ENCODE measurements at places on chromosomes 2 and 18.

GRCh38 chr2:206693399-206694137, 24.6 kb downstream of the DYTN start:
- H3K36me3 ChIP-seq: no peaks in the 10 kb centered on the region
- H3K4me3 ChIP-seq: no peak overlapping the region
- no peaks in the 10 kb centered on the region for H3K4me1 ChIP-seq
- no peak for DNase-seq

GRCh38 chr18:43751835-43752234, 474.5 kb upstream of the SYT4 start:
- no peaks in the 10 kb centered on the region for H3K27me3 ChIP-seq
- H3K4me1 ChIP-seq: no peaks in the 10 kb centered on the region
- H3K36me3 ChIP-seq: no peaks in the 10 kb centered on the region
- DNase-seq: no peak
- no peak overlapping the region for H3K4me3 ChIP-seq

DNA sequence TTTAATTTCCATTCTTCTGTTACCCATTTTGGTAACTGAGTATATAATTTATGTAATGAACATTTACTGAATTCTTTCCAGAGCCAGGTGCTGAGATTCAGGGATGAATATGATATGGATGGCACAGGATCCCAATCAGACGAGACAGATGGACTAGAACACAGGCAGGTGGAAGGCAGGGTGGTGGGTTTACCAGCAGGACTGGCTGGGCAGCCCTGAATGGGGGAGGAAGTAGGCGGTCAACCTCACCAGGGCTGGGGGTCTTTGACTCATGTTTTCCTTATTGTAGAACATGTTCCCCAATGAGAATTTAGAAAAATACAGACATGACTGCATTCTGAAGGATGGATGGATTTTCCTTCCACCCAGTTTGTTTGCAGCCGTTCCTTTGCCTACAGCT, 80.3 kb downstream of the CIB4 start:
- no peaks in the 10 kb centered on the region for H3K36me3 ChIP-seq
- H3K27ac ChIP-seq: no peak overlapping the region
- no peak overlapping the region for H3K4me3 ChIP-seq
- peaks cover 69% of the 10 kb centered on the region for H3K27me3 ChIP-seq
- peaks cover 3% of the 10 kb centered on the region for H3K4me1 ChIP-seq
- DNase-seq: no peak

GRCh38 chr2:177273408-177273807, 8.9 kb upstream of the NFE2L2 start:
- H3K27ac ChIP-seq: no peak overlapping the region
- peaks cover 31% of the 10 kb centered on the region for H3K4me1 ChIP-seq
- no peak for DNase-seq
- no peaks in the 10 kb centered on the region for H3K36me3 ChIP-seq

- H3K36me3 ChIP-seq: no peaks in the 10 kb centered on the region
- H3K27ac ChIP-seq: no peak overlapping the region
- no peak overlapping the region for H3K4me3 ChIP-seq
- no peaks in the 10 kb centered on the region for H3K27me3 ChIP-seq
- no peaks in the 10 kb centered on the region for H3K4me1 ChIP-seq
- no peak for DNase-seq
These were observed 8.5 kb upstream of the UNC80 start for GRCh38 chr2:209763106-209763505.

GRCh38 chr2:8674420-8675009, 7.3 kb upstream of the ID2 start:
- H3K4me1 ChIP-seq: peaks cover 21% of the 10 kb centered on the region
- H3K27me3 ChIP-seq: peaks cover 51% of the 10 kb centered on the region
- no peak for DNase-seq
- H3K36me3 ChIP-seq: peaks cover 15% of the 10 kb centered on the region
- no peak overlapping the region for H3K4me3 ChIP-seq

DNA sequence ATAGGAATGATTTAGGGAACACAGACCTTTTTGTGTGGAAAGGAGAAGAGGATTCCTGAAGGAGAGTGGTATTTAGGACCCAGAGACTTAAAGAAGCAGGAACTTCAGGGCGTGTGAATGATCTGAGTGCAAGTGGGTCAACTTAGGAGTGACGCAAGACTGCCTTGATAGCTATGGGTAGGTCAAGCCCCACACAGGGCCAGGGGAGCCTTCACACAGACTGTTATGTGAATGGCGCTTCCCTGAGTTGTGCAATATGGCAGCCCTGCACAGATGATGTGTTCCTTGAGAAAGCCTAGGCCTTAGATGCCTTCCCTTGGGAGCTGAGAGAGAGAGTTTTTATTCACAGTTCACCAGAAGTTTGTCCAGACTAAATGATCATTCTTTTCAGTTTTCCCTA, 47.1 kb upstream of the IGFBP5 start:
- H3K4me1 ChIP-seq: no peaks in the 10 kb centered on the region
- H3K4me3 ChIP-seq: no peak overlapping the region
- peaks cover 5% of the 10 kb centered on the region for H3K27me3 ChIP-seq
- no peak for DNase-seq
- no peaks in the 10 kb centered on the region for H3K36me3 ChIP-seq

DNA sequence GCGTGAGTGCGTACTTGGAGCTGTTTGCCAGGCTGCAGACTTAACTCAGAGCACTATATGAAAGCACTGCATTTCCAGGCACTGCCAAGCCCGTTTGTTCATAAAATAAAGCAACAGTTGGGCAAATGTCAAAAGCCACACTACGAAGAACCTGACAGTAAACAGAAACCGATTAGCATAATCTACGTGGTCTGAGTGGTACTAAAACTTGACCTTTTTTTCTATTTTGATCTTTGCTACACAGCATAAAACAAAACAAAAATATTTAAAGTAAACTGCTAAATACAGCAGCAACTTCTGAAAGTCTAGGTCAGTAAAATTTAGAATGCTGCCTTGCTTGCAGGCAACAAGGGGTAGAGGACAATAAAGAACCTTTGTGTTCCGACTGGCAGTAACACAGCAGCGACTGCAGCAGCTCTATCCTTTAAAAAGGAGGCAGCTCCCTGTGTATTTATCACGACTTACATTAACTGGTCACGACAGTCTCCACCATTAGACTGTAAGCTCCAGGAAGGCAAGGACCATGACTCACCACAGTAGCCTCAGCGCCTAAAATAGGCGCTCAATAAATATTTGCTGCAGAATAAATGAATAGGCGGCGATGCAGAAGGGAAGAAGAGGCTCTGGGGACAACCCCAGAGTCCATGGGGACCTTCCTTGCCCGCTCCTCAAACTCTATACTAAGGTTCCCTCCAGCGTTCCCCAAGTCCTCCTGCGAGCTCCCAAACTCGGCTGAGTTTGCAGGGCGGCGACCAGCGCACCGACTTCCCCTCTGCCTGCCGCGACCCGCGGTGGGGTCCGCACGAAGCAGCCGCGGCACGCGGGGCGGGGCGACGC, 902 bp downstream of the SS18 start:
- peaks cover 40% of the 10 kb centered on the region for H3K4me1 ChIP-seq
- H3K4me3 ChIP-seq: peak overlapping the region; percentile 90
- peaks cover 34% of the 10 kb centered on the region for H3K36me3 ChIP-seq
- H3K27ac ChIP-seq: peak overlapping the region; percentile 92
- no peaks in the 10 kb centered on the region for H3K27me3 ChIP-seq

DNA sequence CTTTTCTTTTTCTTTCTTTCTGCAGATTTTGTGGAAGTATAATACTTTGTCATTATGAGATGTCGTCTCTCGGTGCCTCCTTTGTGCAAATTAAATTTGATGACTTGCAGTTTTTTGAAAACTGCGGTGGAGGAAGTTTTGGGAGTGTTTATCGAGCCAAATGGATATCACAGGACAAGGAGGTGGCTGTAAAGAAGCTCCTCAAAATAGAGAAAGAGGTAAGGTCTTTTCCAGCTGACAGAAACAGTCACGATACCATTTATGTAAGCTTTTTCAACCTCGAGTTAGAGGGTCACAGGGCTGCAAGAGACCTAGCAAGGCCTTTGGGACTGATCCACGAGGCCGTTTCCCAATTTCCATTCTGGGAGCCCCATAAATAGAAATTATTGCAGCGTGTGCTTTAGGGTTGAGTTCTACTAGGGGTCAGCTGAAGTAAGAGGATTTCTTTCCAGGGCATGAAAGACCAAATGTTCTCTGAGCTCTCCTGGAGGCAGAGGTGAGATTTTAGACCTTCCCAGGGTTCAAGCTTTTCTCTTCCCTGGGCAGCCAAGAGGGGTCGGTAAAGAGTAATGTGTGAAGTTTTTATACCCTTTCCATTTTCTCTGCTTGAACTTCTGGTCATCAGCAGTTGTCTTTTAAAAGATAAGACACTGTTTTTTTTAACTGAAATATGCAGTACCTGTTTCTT, 15.5 kb downstream of the MAP3K20 start:
- no peak overlapping the region for H3K4me3 ChIP-seq
- H3K27me3 ChIP-seq: peaks cover 4% of the 10 kb centered on the region
- no peaks in the 10 kb centered on the region for H3K4me1 ChIP-seq
- no peak overlapping the region for H3K27ac ChIP-seq
- no peak for DNase-seq
- no peaks in the 10 kb centered on the region for H3K36me3 ChIP-seq

- peaks cover 7% of the 10 kb centered on the region for H3K36me3 ChIP-seq
- H3K27me3 ChIP-seq: peaks cover 2% of the 10 kb centered on the region
- no peak overlapping the region for H3K27ac ChIP-seq
- H3K4me1 ChIP-seq: peaks cover 41% of the 10 kb centered on the region
- no peak for DNase-seq
These were observed 41.4 kb upstream of the RFX8 start for GRCh38 chr2:101516349-101516748.

DNA sequence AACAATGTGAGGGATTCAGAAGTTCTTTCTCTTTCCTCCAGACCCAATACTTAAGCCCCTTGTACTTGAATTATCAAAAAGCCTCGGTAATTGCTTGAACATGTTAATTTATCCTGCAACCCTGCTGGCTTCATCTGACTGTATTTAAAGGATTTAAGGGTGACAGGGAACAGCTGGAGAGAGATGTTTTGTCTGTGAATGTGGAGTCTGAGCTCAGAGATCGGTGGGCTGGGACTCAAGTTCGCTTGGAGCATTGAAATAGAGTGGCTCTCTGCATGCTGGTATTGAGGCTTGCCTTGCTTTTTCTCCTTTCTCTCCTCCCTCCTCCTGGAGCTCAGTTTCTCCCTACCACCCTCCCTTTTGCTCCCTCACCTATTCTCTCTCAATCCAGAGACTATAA, 73.6 kb downstream of the BOD1L2 start:
- H3K4me3 ChIP-seq: no peak overlapping the region
- no peaks in the 10 kb centered on the region for H3K27me3 ChIP-seq
- DNase-seq: no peak

- H3K27ac ChIP-seq: no peak overlapping the region
- no peaks in the 10 kb centered on the region for H3K36me3 ChIP-seq
- no peak overlapping the region for H3K4me3 ChIP-seq
- H3K27me3 ChIP-seq: no peaks in the 10 kb centered on the region
These were observed 9.7 kb upstream of the OTOS start for GRCh38 chr2:240149943-240150784.

GRCh38 chr2:19461504-19462255, 103.3 kb upstream of the OSR1 start:
- no peak overlapping the region for H3K27ac ChIP-seq
- H3K4me3 ChIP-seq: no peak overlapping the region
- no peak for DNase-seq

GRCh38 chr2:99651930-99652670, 162.3 kb upstream of the REV1 start:
- no peaks in the 10 kb centered on the region for H3K36me3 ChIP-seq
- H3K27me3 ChIP-seq: no peaks in the 10 kb centered on the region
- no peak overlapping the region for H3K27ac ChIP-seq
- no peak overlapping the region for H3K4me3 ChIP-seq

- no peaks in the 10 kb centered on the region for H3K4me1 ChIP-seq
- no peaks in the 10 kb centered on the region for H3K27me3 ChIP-seq
- DNase-seq: no peak
- H3K4me3 ChIP-seq: no peak overlapping the region
- no peaks in the 10 kb centered on the region for H3K36me3 ChIP-seq
These were observed 36.6 kb upstream of the PRLH start for GRCh38 chr2:237529452-237530402.

DNA sequence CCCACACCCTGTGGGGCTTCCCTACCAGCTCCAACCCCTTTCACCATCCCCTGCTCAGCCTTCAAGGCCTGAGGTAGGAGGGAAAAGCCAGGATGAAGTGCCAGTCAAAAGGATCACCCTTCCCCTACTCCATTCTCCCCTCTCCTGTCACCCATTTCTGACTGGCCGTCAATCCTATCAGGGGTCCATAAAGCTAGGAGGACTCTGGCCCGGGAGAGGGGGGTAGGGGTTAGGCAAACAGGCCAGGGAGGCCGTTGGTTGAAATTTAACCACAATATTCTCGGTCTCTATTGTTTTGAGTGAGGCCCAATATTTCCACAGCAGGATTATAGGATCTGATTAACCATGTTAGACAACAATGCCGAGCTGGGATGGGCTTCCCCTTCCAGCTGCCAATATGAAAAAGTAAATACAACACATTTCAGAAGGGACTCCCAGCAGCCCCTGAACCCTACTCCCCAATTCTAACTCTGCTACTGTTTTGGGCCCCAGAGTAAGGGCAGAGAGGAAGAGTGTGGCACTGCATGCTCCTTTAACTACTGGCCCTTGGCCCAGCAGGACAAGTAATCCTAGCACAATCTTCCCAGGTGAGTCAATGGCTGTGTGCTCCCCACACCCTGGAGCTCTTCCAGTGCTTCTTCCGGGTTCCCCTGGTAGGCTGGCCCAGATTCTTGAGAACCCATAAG, 10.6 kb upstream of the IHH start:
- peaks cover 6% of the 10 kb centered on the region for H3K36me3 ChIP-seq
- H3K4me3 ChIP-seq: no peak overlapping the region
- H3K27ac ChIP-seq: no peak overlapping the region
- no peaks in the 10 kb centered on the region for H3K4me1 ChIP-seq

- H3K27ac ChIP-seq: no peak overlapping the region
- no peak for DNase-seq
- peaks cover 10% of the 10 kb centered on the region for H3K4me1 ChIP-seq
These were observed 20.0 kb downstream of the ELP2 start for GRCh38 chr18:36149514-36150289.

GRCh38 chr2:224404796-224405195, 2.9 kb upstream of the FAM124B start:
- H3K27me3 ChIP-seq: peaks cover 8% of the 10 kb centered on the region
- H3K4me1 ChIP-seq: peaks cover 12% of the 10 kb centered on the region
- H3K27ac ChIP-seq: no peak overlapping the region
- H3K36me3 ChIP-seq: peaks cover 2% of the 10 kb centered on the region
- DNase-seq: no peak

- peaks cover 40% of the 10 kb centered on the region for H3K36me3 ChIP-seq
- H3K27ac ChIP-seq: no peak overlapping the region
- no peak for DNase-seq
- no peaks in the 10 kb centered on the region for H3K27me3 ChIP-seq
These were observed 4.8 kb downstream of the GCFC2 start for GRCh38 chr2:75705921-75706320.

GRCh38 chr2:205898744-205899143, 187.2 kb downstream of the INO80D start:
- H3K4me3 ChIP-seq: no peak overlapping the region
- H3K4me1 ChIP-seq: no peaks in the 10 kb centered on the region
- H3K36me3 ChIP-seq: no peaks in the 10 kb centered on the region
- DNase-seq: no peak
- no peak overlapping the region for H3K27ac ChIP-seq
- H3K27me3 ChIP-seq: peaks cover 7% of the 10 kb centered on the region

GRCh38 chr2:12702168-12703121, 14.3 kb upstream of the TRIB2 start:
- DNase-seq: peak; percentile 27
- no peak overlapping the region for H3K4me3 ChIP-seq
- H3K4me1 ChIP-seq: peaks cover 24% of the 10 kb centered on the region
- peaks cover 9% of the 10 kb centered on the region for H3K36me3 ChIP-seq

- no peak for DNase-seq
- no peak overlapping the region for H3K4me3 ChIP-seq
- H3K27ac ChIP-seq: no peak overlapping the region
- no peaks in the 10 kb centered on the region for H3K27me3 ChIP-seq
- H3K36me3 ChIP-seq: peaks cover 64% of the 10 kb centered on the region
These were observed 43.6 kb downstream of the UGGT1 start for GRCh38 chr2:128134573-128134972.

- H3K27ac ChIP-seq: no peak overlapping the region
- no peaks in the 10 kb centered on the region for H3K4me1 ChIP-seq
- no peaks in the 10 kb centered on the region for H3K36me3 ChIP-seq
These were observed 53.9 kb downstream of the FN1 start for GRCh38 chr2:215382011-215382410.

Data from T-helper 2 cell treated with Interferon-gamma antibody and Interleukin-4, amounts not matched to agents 5 μg/mL and 100 μg/mL, for 36 hours (primary cell).